Activated naive CD4-positive, alpha-beta T cell (primary cell): ENCODE measurements at places on chromosomes 16 and 17.

DNA sequence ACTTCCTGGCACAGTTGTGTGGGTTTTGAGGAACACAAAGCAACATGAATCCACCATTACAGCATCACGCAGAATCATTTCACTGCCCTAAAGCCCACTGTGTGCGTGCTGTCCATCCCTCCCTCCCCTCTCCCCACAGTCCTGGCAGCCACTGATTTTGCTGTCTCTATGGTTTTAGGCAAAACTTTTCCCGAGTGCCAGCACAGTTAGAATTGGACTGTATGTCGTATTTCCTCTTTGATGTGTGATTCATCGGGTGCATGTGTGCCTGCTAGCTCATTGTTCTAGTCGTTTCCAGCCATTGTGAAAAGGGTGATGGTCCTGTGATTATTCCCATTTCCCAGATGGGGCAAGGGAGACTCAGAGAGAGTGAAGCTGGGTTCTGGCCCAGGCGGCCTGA, 12.7 kb downstream of the KLHL36 start:
- DNase-seq = no peak

DNA sequence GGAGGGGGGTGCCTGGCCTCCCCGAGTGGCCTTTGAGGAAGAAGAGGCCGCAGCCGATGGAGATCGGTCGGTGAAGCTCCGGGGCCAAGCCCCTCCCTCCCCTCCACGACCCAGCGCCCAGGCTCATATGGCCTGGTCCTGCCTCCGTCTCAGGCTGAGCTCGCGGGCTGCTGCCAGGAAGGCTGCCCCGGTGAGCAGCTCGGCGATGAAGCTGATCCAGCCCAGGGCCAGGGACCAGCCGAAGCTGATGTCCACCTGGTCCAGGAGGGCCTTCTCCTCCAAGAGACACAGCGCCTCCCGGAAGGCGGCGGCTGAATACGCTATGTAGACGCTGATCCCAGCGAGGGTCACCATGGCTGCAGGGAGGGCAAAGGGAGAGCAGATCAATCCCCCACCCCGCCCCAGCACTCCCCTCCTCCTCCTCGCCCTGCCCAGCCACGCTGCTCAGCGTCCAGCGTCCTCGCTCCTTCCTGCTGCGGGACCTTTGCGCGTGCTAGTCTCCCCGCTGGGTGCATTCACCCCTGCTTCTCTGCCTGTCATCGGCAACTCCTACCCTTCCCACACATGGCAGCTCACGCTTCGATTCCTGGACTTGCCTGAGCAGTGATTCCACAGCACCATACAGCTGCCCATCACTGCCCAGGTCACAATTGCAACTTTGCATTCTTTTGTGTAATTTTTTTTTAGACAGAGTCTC, 20.5 kb downstream of the TMEM114 start:
- DNase-seq = no peak

DNA sequence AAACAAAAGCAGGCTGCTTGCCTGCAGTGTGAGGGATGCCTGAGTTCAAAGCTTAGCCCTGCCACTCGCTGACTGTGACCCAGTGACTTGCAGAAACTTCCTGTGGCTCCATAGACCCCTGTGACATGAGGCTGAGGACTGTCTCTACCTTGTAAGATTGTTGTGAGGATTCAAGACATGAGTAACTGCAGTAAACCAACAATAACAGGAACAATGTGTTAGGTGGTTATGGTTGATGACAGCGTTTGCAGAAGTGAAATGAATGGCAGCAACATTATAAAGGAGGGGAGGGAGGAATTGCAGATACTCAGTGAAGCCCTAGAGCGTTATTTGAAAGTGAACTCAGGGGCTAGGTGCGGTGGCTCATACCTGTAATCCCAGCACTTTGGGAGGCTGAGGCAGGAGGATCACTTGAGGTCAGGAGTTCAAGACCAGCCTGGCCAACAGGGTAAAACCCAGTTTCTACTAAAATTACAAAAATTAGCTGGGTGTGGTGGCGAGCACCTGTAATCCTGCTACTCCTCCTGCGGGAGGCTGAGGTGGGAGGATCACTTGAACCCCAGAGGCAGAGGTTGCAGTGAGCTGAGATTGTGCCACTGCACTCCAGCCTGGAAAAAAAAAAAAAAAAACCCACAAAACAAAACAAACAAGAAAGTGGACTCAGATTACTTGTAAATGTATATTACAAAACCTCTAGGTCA, 33.5 kb upstream of the EMP2 start:
- DNase-seq = no peak

DNA sequence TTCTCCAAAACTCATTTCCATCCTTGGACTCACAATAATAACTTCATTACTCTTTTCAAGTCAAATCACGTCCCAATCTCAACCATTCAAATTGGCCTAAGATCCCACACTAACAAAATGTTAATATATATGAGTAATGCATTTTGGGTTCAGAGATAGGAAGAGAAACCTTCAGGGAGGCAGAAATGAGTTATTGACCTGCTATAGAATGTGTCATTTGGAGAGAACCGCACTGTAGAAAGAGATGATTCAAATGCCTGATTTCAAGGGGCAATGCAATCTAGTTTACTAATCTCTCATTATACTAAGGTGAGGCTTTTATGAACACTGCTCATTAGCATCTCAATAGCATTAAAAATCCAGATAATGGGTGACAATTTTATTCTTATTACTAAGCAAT, 1595.0 kb upstream of the GOT2 start:
- no peak for DNase-seq

- DNase-seq = no peak
These were observed 56.7 kb downstream of the CCDC42 start for GRCh38 chr17:8687737-8688466.

- DNase-seq = no peak
These were observed 5.2 kb downstream of the TBX4 start for GRCh38 chr17:61457226-61457983.

- no peak for DNase-seq
These were observed 48.8 kb downstream of the PITPNM3 start for GRCh38 chr17:6507535-6507934.

DNA sequence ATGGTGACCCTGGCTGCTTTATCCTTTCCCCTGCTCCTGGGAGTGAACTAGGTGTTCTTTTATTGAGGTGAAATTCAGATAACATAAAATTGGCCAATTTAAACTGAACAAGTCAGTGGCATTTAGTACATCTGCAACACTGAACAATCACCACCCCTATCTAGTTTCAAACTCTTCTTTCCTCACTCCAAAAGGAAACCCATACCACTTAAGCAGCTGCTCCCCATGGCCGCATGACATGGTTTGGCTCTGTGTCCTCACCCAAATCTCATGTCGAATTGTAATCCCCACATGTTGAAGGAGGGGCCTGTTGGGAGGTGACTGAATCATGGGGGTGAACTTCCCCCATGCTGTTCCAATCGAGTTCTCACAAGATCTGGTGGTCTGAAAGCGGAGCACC, 154.1 kb downstream of the STX8 start:
- DNase-seq = no peak

- no peak for DNase-seq
These were observed at the start of gene SLC5A10 for GRCh38 chr17:18951941-18952842. SLC5A10 (plus strand) TSS chr17:18952165; CDS start chr17:18952206, 41 bp downstream.

DNA sequence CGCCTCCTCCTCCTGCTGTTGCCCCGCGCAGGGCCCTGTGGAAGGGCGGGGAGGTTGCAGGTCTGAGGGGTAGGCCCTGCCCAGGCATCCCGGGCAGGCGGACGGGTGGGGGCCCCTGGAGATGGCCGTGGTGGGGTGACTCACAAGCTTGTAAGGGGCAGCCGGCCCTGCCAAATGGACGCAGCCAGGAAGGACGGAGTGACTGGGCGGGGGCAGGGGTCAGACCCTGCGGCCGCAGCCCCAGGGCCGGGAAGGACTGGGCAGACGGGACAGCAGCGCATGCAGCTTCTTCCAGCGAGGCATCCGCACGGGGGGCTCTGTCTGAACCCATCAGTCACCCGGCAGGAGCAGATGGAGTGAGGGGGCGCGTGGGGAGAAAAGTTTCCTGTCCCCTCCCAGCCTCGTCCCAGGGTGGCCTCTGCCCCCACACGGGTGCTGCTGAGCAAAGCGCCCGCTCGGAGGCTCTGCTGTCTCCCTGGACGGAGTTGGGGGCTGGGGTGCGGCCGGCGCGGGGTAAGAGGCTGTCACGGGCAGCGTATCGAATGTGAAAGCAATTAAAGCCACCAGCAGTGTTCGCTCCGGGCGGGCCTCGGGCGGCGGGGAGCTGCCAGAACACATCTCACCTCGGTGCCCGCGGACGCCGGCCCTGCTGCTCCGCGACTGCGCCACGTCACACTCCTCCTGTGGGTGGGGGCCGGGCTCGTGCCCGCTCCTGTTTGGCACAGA, 5.4 kb upstream of the PRR35 start:
- no peak for DNase-seq

GRCh38 chr16:67198238-67198734, 645 bp upstream of the ELMO3 start:
- DNase-seq = no peak

- DNase-seq = no peak
These were observed 118.3 kb upstream of the FAM20A start for GRCh38 chr17:68719431-68719830.

DNA sequence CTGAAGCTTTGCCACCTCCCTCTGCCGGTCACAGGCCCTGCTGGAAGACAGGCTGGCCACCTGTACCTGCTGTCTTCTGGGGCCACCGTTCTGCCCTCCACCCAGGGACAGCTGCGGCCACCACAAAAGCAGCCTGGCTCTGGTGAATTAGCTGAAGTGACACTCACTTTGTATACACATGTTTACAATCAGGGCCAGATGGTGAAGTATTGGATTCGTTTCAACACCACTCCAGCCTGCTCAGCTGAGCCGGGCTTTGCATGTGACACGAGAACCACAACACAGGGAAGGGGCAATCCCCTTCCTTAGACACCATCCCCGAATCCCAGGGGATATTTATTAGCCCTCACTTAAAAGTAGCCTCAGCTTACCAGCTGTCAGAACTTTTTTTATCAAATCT, 191.5 kb upstream of the RPL38 start:
- DNase-seq = no peak

GRCh38 chr17:75876190-75876937, 2.0 kb downstream of the TRIM47 start:
- peak; percentile 56 for DNase-seq

- no peak for DNase-seq
These were observed 73.8 kb upstream of the HNF1B start for GRCh38 chr17:37818689-37819088.

- no peak for DNase-seq
These were observed 31.5 kb downstream of the MPRIP start for GRCh38 chr17:17073581-17074403.
